Fibroblast of skin of back (primary cell): ENCODE measurements at places on chromosomes 1 and 21.

DNA sequence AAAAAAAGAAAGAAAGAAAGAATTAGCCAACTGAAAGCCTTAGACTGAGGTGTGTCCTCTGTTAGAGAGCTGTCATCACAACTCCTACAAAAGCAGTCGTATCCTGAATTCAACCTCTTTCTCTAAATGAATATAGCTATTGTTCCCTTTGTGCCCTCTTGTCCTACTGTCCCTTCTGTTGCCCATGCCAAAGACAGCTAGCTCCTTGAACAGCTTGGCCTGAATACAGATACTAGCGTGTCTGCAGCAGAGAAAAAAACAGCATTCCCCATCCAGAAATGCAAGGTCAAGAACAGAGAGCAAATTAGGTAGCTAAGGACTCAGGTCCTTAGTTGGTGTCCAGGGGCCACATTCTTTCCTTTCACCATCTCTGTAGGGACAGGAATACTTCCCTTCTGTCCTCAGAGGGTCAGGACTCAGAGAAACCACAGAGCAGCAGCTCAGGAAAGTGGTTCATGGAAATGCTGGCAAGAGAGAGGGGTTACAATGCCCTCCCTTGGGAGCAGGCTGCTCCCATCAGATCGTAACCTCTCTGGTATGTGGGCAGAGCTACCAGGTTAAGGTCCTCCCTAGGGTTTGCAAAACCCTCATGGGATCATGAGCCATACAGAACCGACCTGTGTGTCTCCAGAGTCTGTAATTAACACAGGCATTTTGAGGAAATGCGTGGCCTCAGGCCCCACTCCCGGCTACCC is 1.8 kb upstream of the ZBTB48 start:
- DNase-seq = peak; percentile 26

- DNase-seq = peak; percentile 88
Measured at GRCh38 chr1:183881387-183882131, 76.6 kb downstream of the RGL1 start.

- no peak for DNase-seq
Measured at GRCh38 chr1:151565502-151566189, 25.5 kb downstream of the TUFT1 start.

DNA sequence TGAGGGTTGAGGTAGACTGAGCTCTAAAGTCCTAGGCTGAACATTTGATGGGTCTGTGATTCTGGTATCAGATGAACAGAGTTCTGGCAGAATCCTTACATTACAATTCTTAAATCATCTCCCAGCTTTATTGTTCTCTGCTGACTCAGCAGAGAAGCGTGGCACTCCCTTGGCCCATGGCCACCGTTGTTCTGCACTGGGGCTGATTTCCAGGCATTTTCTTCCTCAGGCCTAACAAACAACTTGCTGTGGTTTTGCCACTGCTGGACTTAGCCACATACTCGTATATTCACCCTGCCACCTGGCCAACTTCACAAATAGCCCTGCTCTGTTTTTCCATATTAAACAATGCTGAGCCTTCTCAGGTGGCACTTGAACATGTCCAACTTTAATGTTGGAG is 223.2 kb downstream of the TNR start:
- DNase-seq = no peak

GRCh38 chr1:203638103-203638475 is 11.5 kb downstream of the ATP2B4 start:
- no peak for DNase-seq

- DNase-seq = no peak
Measured at GRCh38 chr1:88239205-88239604, 444.9 kb upstream of the PKN2 start.

DNA sequence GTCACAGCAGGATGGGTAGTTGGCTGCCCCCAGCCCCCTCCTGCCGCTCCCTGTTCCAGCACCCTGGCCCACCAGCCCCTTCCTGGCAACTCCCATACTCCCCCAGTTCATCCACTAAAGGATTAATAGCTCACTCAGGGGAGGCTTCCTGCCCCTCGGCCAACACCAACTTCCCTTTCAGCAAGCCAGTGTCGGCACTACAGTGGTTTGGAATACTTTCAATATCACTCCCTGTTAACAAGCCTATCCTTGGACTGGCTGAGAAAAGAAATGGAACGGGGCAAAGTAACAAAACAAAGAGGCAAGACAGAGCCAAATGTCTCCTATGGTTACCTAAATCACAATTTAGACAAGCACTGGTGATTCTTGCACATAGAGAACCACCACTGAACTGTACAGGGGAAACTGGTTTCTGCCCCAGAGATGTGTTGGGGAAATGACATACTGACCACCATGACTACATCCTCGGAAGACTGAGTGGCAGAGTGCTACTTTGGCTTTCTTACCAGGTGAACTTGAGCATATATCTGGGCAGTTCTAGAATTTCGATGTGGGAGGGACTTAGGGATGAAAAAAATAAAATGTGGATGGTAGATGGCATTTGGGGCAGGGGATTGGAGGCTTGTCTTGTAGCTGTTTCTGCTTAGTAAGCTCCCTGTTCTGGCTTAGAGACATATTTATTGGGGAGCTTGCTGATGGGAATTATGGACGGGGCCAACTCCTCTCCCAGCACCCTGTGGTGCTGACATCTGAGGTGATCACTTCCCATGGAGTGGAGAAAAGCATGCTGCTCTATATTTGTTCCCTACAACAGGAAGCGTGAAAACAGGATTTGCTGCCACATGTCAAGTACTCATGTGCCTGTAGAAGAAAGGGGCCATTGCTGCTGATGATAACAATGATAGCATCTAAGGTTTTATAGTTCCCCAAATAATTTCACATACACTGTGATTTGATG is 7.1 kb upstream of the CAPN2 start:
- peak; percentile 58 for DNase-seq

GRCh38 chr1:19232524-19232846 is 18.8 kb downstream of the EMC1 start:
- no peak for DNase-seq

DNA sequence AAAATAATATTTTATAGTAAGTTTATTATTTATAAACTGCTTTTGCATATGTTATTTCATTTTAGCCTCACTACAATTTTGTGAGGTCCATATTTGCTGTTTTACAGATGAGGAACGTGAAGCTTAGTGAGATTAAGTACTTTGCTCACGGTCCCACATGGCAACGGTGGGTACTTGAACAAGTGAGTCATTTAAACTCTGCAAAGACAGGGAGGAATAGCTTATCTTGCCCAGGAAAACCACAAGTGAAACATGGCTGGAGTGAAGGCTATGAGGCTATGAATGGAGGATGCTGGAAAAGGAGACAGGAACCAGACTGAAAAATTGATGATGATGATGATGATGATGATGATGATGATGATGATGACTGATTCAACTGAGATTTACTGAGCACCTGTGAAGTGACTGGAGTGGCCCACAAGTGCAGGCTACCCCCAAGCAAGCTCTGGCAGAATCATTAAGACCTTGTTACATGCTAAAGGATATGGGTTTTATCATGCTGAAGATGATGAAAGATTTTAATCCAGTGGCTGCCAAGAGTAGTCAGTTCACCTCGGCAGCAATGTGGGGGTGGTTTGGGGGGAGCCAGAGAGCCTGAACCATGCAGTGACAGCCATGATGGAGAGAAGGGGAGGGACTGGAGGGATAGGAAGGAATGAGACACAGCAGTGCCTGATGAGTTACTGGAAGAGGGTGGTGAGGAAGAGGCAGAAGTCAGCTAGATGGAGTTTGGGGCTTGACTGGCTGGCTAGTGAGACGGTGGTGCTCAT is 1.4 kb upstream of the ABCA4 start:
- peak; percentile 47 for DNase-seq

GRCh38 chr1:163794551-163794950 is 472.8 kb downstream of the NUF2 start:
- DNase-seq = no peak

DNA sequence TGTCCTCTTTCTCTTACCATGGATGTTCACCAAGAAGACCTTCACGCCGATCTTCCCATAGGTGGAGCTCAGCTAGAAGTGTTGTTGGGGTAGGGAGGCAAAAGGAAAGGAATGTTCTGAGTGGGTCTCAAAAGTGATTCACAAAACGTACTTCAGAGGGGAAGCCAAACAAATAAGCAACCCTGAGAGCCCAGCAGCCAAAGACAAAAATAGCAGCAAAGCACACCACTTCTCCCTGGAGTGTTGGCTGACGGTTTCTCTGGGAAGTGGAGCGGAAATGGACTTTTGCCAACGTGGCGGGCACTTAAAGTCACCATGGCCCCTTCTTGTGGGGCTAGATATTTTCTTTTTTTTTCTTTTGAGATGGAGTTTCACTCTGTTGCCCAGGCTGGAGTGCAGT is 23.1 kb downstream of the SLC26A9 start:
- DNase-seq = peak; percentile 67

DNA sequence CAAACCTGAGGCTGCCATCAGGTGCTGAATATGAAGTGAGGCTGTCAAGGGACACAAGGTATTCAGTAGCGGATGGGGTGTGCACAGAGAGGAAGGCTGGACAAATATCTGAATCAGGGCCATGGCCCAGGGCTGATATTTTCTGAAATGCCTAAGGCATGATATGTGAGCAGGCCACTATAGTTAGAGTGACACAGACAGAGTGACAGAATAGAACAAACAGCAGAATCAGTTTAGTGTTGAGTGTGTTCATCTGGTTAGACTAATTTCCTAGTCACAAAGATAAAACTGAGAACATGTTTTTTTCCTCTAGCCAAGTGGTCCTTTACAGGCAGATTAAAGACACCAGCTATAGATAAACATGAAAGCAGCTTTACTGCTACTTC is 3.9 kb downstream of the OVAAL start:
- DNase-seq = peak; percentile 51

DNA sequence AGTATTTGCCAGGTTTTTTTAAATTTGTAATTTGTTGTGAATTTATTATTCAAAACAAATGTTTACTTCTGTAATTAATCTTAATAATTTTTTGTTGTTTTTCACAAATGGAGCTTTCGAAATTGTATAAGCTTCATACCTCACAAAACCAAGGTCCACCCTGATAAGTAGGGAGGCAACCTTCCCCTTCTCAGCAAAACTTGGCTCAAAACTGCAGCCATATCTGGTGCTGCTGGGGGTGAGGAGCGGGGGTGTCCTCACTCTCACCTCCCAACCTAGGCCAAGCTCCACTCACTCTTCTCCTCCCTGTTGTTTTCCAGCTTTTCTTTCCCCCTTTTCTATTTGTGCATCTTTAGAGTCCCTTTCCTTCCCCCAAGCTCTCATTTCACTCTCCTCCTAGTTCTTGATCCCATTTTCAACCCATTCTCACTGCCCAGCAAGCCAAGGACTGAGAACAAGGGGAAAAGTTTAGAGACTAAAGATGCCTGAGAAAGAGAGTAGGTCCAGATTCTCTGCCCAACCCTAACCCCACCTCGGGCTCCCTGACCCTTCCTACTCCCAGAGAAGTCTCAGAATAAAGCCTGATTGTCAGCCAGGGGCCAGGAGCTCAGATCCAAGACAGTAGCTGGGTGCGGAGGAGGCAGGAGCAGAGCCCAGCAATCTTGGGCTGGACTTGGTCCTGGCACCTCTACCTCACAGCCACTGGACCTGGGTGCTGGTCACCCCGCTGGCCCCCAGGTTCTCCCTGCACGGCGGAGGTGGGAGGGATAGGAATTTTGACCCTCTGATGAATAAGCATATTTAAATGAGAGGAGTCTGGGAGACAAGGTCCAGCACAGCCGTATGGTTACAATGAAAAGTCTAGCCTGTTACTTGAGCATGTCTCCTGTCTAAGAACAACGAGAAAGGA is 8.3 kb upstream of the CFAP45 start:
- no peak for DNase-seq

GRCh38 chr1:217482356-217483102 is 148.4 kb downstream of the GPATCH2 start:
- peak; percentile 77 for DNase-seq

- no peak for DNase-seq
Measured at GRCh38 chr1:238223076-238223640, 332.4 kb upstream of the ZP4 start.

GRCh38 chr21:45981151-45982091 is at the start of gene COL6A1:
Gene COL6A1, plus strand, starts transcription at chr21:45981770. Its CDS starts 81 bp downstream, at chr21:45981851.
- DNase-seq = peak; percentile 93

GRCh38 chr1:62476525-62477219 is 39.8 kb downstream of the USP1 start:
- no peak for DNase-seq

DNA sequence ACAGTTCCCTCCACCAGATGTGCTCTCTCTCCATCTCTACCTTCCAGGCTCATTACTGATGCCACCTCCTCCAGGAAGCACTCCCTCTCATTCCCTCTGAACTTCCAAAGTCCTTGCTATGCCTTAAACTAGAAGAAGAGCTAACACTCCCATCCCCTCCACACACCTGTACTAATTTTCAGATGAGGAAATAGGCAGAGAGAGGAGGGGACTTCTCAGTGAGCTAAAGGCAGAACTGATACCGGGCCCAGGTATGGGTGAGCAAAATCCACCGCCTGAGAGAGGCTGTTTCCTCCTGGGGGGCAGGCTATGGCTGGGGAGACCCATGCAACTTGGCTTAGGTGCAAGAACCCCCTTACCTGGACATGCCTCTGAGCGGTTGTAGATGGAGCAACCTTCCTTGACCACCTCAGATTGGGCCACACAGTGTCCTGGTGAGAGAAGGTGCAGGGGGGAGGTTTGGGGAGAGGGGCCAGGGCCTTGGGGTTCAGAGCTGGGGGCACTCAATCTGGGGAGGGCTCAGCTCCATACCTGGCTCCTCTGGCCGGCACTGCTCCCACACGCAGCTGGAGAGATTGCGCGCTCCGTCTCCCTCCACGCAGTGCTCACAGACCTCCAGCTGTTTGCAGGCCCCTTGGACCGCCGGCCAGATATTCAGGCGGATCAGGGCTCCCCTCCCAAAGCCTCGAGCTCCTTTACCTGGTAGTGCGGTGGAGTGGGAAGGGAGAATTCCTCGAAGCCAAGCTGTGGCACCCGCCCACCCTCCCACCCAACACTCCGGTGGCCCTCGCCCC is 967 bp downstream of the CD164L2 start:
- no peak for DNase-seq

DNA sequence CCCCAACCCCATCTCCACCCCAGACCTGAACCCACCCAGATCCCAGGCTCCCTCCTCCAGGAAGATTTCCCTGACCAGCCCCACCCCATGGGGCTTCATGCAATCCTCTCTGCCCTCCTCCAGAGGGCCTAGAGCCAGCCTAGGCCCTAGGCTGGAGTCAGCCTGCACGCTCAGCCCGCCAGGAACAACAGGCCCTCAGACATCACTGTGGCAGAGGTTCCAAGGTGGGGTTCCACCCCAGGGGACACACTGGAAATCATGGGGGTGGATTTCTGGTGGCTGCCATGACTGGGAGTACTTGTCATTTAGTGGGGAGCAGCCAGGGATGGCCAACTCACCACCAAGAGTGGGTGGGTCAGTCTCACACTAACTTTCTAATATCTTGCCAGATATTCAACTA is 122.0 kb downstream of the GLIS1 start:
- DNase-seq = no peak

- DNase-seq = no peak
Measured at GRCh38 chr21:42317341-42317741, 2.1 kb upstream of the TFF3 start.
